ENCODE measurements at places on chromosomes 7 and 10.

DNA sequence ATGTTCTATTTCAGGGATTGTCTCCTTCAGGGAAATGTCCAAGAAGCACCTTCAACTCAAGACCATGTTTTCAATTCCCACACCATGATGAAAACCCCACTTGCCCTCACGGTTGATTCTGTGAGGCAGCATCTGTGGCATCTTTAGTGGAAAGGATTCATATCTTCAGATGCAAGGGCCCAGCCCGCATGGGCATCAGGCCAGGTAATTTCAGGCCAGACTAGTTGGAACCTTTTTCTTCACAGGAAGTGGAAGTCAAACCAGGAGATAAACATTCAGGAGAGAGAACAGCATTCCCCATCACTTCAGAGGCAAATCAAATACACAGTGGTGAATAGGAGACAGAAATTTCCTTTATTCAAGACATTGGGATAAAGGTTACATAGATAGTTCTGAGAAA, 88.8 kb downstream of the JCAD start:
- no peak for DNase-seq

GRCh38 chr7:36308031-36308430, 81.6 kb upstream of the ANLN start:
- DNase-seq, result no peak

GRCh38 chr7:158097106-158097452, 490.5 kb downstream of the PTPRN2 start:
- DNase-seq, result no peak

GRCh38 chr10:688312-689120, 952 bp downstream of the DIP2C start:
- no peak for DNase-seq

GRCh38 chr7:106616708-106617051, 44.3 kb downstream of the CCDC71L start:
- DNase-seq, result no peak

GRCh38 chr10:70660722-70661121, 11.6 kb upstream of the ADAMTS14 start:
- DNase-seq, result no peak

DNA sequence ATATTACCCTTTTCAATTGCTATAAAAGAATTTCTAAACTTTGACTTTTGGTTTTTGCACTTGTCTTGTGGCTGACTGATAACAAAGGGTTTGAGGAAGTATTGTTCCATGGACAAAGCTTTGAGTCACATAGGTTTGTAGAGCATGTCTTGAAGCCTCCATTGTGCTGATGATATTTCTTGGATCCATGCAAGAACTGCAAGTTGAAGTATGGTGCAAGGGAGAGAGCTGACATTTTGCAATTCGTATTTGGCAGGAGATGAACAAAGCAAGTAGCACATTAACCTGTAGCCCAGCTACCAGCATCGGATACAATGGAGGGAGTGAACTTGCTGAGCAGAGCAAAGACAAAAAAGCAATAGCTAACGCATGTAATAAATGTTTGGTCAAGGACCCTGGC, 23.4 kb downstream of the MGAM2 start:
- DNase-seq, result peak; percentile 6

DNA sequence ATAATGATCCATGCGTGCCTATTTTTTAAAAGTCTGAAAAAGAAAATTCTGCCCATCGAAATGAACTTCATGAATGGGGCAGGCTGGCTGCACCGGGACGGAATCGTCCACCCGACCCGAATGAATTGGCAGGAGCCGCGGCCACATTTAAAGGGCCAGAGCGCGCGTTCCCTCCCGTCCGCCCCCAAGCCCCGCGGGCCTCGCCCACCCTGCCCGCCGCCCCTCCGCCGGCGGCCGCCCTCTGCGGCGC, 319 bp upstream of the GATA3 start:
- no peak for DNase-seq

DNA sequence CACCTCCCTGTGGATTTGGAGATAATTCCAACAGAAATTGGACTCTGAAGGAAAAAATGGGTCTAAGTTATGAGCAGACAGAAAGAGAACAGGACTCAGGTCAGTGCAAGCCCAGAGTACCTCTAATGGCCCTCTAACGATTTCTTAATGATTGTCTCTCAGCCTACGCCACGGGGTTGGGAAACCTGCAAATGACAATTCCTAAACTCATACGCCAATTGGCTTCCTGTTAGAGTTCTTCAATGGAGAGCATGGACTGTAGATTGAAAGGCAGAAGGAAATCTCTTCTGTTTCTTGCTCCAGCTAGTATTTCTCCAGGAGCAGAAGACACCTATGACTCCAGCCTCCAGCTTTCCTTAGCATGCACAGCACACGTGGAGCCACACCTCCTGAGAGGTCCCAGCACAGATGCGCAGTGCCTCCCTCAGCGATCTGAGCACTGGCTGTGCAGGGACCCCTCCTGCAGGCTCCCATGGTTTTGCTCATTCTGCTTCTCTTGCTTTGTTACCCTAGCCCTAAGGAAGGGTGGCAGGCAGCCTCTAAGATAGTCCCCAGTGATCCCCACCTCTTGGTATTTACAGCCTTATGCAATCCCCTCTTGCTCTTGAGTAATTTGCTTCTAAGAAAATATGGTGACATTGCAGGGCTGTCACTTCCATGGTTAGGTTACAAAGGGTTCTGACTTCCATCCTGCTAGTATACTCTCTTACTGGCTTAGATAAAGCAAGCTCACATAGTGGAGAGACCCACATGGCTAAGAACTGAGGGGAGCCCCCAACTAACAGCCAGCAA, 30.1 kb downstream of the DENND11 start:
- no peak for DNase-seq

GRCh38 chr7:141118767-141119166, 44.9 kb downstream of the TMEM178B start:
- no peak for DNase-seq

DNA sequence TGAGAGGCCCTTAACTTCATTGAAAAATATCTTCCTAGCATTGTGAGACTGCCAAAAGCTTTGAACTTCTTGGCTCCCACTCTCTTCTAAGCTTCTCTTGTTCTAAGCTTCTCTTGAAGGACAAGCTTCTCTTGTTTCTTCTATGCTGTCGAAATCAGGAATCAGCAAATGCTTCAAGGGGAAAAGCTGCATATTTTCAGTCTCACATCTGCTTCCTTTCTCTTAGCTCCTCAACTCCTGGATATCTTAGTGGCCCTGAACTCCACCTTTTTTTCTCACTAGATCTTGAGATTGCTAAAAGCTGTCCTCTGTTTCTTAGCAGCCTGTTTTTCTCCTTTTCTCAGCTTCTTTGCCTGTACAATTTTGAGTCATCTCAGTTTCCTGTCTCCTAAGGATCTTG, 73.0 kb downstream of the NEUROD6 start:
- no peak for DNase-seq

DNA sequence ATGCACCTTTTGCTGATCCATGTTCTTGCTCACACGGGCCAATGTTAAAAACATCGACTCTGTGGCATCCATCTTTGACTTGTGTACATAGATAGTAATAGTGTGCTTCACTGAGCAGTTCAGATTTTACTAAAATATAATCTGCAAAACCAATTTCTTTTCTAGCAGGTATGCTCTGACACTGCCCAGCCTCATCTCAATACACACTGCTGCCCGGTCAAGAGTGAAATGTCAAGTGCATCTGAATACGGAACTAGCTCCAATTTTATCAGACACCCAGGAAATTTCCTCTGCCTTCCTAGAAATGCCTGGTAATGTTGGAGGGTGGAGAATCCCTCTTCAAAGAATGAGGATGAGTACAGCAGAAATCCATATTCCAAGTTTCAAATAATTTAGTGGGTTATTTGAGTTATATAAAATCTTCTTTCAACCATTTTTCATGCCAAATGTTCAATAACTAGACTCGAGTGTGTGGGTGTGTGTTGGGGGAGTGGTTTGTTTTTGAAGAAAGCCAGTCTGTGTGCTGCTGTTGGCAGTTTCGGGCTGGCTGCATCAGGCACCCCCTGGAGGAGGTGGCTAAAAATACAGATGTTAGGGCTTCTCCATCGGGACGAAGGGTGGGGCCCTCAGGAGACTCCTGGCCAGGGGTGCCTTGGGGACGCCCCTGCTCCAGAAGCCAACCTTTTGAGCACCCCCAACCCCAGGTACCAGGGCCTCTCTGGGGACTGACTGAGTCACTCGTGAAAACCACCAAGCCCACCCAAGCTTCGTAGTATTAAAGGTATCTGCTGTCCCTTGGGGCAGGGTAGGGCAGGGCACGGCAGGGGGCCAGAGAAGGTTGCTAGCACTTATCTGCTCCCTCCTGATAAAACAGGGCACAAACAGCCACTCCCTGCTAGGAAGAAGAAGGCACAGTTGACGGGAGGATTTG, 15.4 kb downstream of the CTBP2 start:
- DNase-seq, result no peak

- DNase-seq, result no peak
These were observed 1.4 kb upstream of the TWIST1 start for GRCh38 chr7:19118636-19119371.

- peak; percentile 50 for DNase-seq
These were observed 81.0 kb downstream of the PPP1R3C start for GRCh38 chr10:91551856-91552255.

DNA sequence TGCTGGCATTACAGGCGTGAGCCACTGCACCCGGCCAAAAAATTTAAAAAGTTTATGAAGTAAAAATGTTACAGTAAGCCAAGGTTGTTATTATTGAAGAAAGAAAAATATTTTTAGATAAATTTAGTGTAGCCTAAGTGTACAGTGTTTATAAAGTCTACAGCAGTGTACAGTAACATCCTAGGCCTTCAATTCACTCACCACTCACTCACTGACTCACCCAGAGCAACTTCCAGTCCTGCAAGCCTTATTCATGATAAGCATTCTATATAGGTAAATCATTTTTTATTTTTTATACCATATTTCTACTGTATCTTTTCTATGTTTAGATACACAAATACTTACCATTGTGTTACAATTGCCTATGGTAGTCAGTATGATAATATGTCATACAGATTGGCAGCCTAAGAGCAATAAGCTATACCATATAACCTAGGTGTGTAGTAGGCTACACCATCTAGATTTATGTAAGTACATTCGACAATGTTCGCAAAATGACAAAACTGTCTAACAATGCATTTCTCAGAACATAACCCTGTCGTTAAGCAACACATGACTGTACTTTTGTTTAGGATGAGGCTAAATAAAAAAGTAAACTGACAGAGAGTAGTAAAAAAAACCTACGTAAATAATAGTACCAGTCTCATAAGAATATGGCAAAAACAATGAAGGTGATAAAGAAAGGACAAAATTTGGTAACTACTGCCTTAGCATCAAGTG, 77.8 kb upstream of the FAM133B start:
- DNase-seq, result no peak

GRCh38 chr10:24920907-24921881, 31.2 kb downstream of the PRTFDC1 start:
- DNase-seq, result no peak

GRCh38 chr7:30237271-30237695, 47.1 kb upstream of the ZNRF2 start:
- DNase-seq, result no peak

DNA sequence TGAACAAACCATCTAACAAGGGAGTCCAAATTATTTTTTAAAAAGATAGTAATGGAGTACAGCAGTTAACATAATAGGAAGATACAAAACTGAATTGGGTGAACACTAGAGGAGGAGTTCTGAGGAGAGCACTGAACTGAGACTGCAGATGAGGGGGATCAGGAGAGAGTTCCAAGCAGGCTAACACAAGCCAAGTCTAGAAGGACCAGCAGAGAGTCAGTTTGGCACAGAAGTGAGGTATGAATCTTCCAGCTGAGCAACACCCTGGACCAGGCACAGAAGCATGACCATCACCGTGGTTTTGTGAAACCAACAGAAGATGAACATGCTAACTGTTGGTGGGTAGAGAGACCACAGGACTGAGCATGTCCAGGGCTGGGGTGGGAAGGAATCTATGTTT, 30.8 kb upstream of the PLCE1 start:
- DNase-seq, result no peak

DNA sequence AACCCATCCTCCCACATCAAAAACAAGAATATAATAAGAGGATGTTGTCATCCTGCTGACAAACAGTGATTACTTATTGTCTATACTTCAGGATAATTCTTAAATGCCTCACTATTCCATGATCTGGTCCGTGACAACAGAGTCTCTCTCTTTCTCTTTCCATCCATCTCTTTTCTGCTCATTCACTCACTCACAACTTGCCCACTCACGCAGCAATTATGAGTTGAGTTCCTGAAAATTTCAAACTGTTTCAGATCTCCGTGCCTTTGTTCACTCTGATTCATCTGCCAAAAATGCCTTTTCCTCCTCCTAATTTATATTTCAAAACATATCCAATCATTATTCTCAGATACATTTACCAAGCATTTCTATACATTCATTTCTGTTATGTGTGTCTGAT, 1.4 kb downstream of the OR6B1 start:
- DNase-seq, result no peak

DNA sequence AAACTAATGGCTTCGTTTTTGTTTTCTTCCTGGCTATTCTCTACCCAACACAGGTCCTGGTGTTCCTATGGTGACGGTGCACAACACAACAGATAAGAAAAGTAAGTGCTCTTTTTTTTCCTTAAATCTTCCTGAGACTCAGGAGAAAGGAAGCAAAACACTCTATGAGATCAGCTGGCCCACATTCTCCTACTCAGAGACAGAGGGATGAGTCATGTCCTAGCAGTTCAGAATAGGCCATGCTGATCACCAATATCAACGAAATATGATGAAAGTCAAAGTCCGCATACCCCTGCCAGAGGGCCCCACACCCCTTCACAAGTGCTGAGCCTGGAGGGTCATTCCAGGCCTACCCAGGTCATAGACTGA, 149.2 kb downstream of the PAXIP1 start:
- DNase-seq, result no peak

DNA sequence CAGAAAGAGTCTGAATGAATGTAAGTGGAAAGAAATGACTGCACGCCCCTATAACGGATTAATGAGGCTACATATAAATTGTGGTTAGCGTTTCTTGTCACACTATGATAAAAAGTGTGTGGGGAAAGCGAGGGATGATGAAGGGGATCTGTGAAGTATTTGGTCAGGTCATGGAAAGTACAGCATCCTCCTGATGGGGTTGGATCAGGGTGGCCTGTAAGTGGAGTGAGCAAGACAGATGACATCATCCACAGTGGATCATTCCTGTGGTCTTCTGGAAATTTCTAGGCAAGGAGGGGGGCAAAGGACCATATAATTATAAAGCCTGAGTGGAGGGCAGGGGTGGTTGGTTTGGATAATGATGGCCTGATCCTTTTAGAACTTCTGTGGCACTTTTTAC, 606.0 kb downstream of the INHBA start:
- no peak for DNase-seq

- DNase-seq, result no peak
These were observed 40.6 kb upstream of the PTPRZ1 start for GRCh38 chr7:121832347-121832746.

- DNase-seq, result peak; percentile 93
These were observed 4.6 kb upstream of the SERPINE1 start for GRCh38 chr7:101121991-101122932.

GRCh38 chr10:87866412-87866974, 3.1 kb downstream of the PTEN start:
- no peak for DNase-seq

DNA sequence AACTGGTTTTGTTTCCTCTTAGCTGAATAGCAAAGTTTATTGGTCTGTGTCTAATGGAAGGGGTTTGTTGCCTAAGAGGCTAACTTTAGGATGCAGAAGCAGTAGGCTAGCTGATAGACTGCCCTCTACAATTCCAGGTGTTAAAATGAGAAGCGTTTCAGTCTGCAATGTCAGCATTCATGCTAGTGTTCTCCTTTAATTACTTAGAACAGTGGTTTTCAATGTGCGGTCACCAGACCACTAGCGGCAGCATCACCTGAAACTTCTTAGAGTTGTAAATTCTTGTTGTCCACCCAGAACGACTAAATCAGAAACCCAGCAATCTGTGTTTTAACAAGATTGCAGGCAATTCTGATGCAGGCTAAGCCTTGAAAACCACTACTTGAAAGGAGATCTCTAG, 392.9 kb downstream of the IPMK start:
- DNase-seq, result no peak
